Stromal cell of bone marrow (primary cell): ENCODE measurements at places on chromosomes 1 and 21.

DNA sequence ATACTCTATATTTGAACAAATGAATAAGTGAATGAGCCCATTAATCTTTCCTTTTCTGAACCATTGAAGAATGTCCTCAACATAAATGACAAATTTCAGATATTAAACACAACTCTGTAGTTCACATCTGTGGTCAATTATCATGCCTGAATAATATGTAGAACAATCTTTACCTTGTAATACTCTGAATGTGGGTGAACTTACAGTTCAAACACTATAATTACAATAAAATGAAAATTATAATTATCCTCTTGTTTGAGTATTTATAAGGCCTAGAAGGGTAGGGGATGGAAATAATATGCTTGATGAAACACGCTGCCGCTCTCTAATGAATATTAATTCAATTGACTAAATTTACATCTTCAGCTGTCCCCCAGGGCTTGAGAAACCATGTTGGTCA lies 8.7 kb upstream of the SFPQ start:
- no peak for DNase-seq

GRCh38 chr1:224619209-224619608 lies 3.1 kb downstream of the CNIH3 start:
- DNase-seq = no peak

DNA sequence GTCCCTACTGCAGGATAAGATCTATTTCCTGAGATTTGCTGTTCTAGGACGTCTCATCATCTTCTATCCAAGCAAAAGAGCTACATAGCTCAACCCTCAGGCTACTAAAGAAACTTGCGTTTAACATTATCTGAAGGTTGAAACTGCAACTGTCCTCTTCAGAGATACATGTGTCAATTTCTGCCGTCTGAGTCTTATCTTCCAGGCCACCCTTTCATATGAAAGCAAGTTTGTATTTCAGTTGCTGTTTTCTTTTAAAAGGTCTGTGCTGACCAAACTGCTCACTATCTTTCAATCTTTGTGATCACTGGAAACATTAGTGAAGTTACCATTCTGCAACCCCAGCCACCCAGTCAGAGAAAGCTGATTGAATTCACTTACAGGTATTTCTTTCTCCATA lies 108.6 kb upstream of the RAB3GAP2 start:
- no peak for DNase-seq

DNA sequence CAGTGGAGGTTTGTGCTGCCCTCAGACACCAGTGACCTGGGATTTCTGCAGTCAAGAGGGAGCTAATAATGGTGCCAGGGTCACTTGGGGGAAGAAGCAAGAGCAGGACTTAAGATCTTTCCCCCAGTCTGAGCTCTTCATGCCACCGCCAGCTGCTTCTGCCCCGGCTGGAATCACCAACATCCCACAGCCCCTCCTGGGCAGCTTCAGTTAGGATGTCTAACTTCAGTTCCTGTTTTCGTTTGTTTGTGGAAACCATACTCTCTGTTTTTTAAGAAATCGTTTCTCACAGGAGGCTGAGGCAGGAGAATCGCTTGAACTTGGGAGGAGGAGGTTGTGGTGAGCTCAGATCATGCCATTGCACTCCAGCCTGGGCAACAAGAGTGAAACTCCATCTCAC lies 25.6 kb upstream of the PRDM2 start:
- DNase-seq = no peak
